ENCODE measurements at places on chromosomes 4 and X.

DNA sequence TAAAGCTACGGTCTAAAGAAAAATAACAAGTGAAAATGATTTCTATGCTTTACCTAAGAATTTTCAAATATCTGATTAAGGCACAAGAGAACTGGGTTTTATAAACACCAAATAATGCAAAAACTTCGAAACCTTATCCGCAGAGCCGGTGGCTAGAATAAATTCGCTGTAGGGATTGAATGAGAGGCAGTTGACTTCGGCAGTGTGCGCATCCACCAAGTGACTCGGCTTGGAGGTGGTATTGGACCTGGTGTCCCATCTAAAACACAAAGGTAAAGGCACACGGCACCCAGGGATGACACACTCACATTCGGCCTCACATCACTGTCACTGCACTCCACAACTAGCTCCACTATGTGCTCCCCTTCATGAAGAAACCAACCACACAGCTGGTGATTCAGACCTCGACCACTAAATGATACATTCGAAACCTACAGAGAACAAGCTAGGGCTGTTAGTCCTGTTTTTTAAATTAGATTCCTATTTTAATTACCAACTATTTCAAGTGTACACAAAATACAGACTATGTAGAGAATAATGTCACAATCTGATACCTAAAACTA, 17.5 kb downstream of the RBBP7 start:
- no peak for DNase-seq

- no peak for DNase-seq
Measured at GRCh38 chrX:13669246-13669737, 16.4 kb downstream of the TCEANC start.

DNA sequence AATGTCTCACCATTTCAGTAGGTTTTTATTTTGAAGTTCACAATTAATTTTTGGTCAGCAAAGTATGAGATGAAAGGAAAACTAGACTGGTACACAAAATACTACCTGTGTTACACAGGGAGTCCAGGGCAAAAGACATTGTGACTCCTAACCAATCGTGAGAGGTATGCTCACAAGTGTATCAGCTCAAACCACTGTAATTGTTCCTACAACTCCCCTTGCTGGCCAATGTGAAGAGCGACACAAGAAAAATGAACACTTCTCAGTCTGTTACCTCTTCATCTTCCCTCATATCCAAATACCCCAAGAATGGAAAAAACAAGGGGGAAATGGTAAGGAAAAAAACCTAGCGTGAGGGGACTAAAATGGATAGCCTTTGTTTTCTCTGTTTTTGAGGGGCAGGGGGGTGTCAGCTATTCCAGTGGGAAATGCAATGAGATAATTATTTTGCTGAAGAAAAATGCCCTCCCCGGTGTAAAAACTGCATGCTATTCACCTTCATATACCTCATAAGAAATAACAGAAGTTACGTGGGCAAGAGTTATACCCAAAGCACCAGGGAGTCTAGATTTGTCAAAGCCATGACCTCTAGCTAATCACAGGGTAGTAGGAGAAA, 30.6 kb upstream of the NSUN7 start:
- DNase-seq = no peak

DNA sequence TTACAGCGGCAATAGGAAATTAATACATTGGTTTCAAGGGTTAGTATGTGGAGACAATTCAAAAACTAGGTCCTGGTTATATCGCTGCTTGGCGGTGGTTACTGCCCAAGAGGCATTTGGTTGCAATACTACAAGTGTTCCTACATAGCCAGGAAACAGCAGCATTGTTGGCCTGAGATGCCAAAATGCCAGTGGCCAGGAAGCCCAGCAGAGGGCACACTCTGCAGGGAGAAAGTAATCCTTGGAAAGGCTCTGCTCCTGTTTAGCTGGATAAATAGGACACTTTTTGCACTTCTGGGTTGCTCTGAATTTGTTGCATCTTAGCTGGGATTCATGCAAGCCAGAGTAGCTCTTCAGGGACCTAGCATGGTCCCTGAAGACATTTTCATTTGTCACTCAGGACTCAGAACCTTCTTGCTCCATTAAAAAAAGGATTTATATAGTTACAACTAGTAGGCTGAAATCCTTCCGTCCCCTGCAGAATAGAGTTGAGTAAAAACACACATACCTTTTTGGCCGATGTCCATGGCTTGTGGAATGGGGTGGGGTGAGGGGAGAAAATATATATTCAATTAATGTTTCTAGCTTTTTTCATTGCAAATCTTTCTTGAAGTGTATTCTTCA, 8.1 kb upstream of the GPR119 start:
- DNase-seq = no peak
